ENCODE measurements at places on chromosomes 6 and 20. TPM values are rescaled to one million over a fixed set of nuclear protein-coding genes. Genes with fewer than 3 reads are reported as not detected.
A peak's percentile ranks its signal among the peaks of the same experiment; 100 is the strongest.

DNA sequence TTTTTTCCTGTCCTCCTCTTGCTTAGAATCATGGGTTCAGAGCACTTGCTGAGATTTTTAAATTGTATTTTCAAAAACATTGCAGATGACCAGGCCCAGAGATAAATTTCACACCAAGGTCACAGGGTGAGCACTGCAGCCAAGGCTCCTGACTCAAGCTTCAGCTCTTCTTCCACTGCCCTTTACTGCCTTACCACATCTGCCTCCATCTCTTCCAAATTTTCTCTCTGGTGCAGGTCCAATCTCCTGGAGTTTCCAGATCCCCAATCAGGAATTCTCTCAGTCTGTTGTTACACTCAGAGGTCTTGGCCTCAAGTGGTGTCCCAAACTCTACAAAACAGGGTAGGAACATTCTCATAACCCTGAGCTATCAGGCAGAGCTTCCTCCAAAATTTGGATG is 12.7 kb downstream of the SNAP25 start:
- H3K27ac ChIP-seq: no peak overlapping the region
- no peak overlapping the region for H3K4me3 ChIP-seq
- DNase-seq: no peak
- no peaks in the 10 kb centered on the region for H3K4me1 ChIP-seq
- peaks cover 23% of the 10 kb centered on the region for H3K27me3 ChIP-seq

GRCh38 chr6:156017838-156018237 is 562.2 kb upstream of the NOX3 start:
- no peaks in the 10 kb centered on the region for H3K4me1 ChIP-seq
- H3K4me3 ChIP-seq: no peak overlapping the region
- no peak overlapping the region for H3K27ac ChIP-seq
- DNase-seq: no peak
- H3K36me3 ChIP-seq: no peaks in the 10 kb centered on the region

GRCh38 chr20:10110151-10110550 is 75.4 kb downstream of the ANKEF1 start:
- no peak for DNase-seq
- no peak overlapping the region for H3K4me3 ChIP-seq
- peaks cover 2% of the 10 kb centered on the region for H3K27me3 ChIP-seq
- H3K4me1 ChIP-seq: no peaks in the 10 kb centered on the region
- H3K36me3 ChIP-seq: no peaks in the 10 kb centered on the region

DNA sequence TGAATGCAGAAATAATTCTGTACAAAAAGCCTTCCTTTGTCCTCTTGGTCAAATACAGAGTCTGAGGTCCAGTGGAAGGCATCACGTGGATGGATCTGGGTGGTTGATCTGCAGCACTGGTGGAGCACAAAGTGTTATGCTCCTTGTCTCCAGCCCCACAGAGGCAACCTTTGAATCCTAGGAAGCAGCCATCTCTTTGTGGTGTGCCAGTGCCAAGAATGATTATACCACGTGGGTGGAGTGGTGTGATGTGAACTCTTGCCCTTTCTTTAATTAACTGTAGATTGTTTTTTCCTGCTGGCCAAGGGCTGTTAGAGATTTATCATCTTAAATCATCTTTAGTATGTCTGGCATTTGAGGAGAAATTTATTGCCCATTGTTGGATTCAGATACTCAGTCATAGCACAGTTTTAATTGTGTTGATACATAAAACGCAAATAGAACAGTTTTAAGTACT is 31.1 kb downstream of the NCOA7 start:
- peaks cover 48% of the 10 kb centered on the region for H3K4me1 ChIP-seq
- no peaks in the 10 kb centered on the region for H3K27me3 ChIP-seq
- peaks cover 10% of the 10 kb centered on the region for H3K36me3 ChIP-seq
- no peak overlapping the region for H3K4me3 ChIP-seq
- H3K27ac ChIP-seq: peak overlapping the region; percentile 13

DNA sequence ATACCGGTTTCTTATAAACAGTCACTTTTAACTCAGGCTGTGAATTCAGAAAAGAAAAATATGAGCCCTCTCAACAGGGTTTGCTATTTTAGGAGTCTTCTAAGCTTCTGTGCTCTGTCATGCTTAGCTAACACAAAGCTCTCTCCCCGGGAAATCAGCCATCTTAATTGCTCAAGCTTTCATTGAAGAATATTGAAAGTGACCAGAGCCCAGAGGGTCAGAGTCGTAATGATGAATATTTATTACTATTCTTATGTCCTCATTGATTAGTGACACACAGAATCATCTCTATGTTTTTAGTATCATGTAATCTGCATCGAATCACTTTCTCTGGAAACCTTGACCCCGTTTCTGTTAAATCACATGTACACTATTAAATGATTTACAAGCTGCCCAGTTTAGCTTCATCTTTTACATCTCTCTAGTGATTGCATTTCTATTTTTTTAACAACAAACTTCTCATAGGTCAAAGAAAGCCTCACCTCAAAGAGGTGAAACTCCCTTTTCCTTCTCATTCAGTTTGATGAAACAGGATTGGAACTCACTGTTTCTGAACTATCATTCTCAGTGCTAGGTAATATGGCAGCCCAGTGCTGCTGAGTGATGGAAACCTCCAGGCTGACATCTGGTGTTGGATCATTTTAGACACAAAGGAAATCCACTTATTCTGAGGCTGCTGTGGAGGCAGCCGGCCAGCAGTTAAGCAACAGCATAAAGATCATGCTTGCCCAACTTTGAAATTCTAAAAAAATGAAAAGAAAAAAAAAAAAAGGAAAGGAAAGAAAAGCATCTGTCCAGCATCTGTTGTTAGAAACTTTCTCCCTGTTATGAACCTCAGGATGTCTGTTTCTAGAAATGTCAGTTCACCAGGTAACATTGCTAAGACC is 96.3 kb downstream of the RFPL4B start:
- H3K4me1 ChIP-seq: peaks cover 12% of the 10 kb centered on the region
- no peaks in the 10 kb centered on the region for H3K27me3 ChIP-seq
- H3K4me3 ChIP-seq: no peak overlapping the region

- H3K4me1 ChIP-seq: peaks cover 27% of the 10 kb centered on the region
- peaks cover 4% of the 10 kb centered on the region for H3K36me3 ChIP-seq
- H3K4me3 ChIP-seq: no peak overlapping the region
- DNase-seq: no peak
- no peaks in the 10 kb centered on the region for H3K27me3 ChIP-seq
- H3K27ac ChIP-seq: no peak overlapping the region
Observed at GRCh38 chr20:33521461-33521860, 31.6 kb downstream of the CBFA2T2 start.

DNA sequence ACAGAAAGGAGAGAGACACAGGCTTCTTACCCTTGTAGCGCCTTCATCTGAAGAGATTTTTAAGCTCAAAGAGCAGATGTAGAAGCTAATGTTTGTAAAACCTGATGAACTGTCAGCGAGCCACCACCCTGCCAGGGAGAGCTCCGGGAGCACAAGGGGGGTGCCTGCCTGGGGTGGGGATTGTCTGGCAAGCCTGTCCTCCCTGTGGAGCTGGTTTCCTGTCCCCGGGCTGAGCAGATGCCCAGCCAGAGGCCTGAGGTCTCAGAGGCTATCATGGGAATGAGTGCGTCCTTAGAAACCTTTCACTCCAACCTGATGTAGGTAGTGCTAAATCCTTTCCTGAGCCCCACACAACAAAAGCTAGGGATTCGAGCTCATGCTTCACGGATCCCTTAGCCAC is 41.9 kb upstream of the NR2E1 start:
- peaks cover 7% of the 10 kb centered on the region for H3K4me1 ChIP-seq
- H3K27me3 ChIP-seq: peaks cover 76% of the 10 kb centered on the region
- DNase-seq: no peak
- H3K27ac ChIP-seq: no peak overlapping the region

GRCh38 chr20:56463428-56463827 is 5.0 kb upstream of the RTF2 start:
- H3K27ac ChIP-seq: no peak overlapping the region
- DNase-seq: no peak

GRCh38 chr6:160931378-160932310 is 59.9 kb upstream of the MAP3K4 start:
- no peak for DNase-seq
- H3K27ac ChIP-seq: no peak overlapping the region
- H3K4me3 ChIP-seq: peak overlapping the region; percentile 51
- no peaks in the 10 kb centered on the region for H3K36me3 ChIP-seq
- H3K4me1 ChIP-seq: peaks cover 11% of the 10 kb centered on the region

GRCh38 chr6:41707565-41708200 is 27.7 kb downstream of the TFEB start:
- peaks cover 17% of the 10 kb centered on the region for H3K27me3 ChIP-seq
- no peak overlapping the region for H3K4me3 ChIP-seq
- DNase-seq: no peak
- no peak overlapping the region for H3K27ac ChIP-seq
- H3K36me3 ChIP-seq: no peaks in the 10 kb centered on the region
- no peaks in the 10 kb centered on the region for H3K4me1 ChIP-seq

DNA sequence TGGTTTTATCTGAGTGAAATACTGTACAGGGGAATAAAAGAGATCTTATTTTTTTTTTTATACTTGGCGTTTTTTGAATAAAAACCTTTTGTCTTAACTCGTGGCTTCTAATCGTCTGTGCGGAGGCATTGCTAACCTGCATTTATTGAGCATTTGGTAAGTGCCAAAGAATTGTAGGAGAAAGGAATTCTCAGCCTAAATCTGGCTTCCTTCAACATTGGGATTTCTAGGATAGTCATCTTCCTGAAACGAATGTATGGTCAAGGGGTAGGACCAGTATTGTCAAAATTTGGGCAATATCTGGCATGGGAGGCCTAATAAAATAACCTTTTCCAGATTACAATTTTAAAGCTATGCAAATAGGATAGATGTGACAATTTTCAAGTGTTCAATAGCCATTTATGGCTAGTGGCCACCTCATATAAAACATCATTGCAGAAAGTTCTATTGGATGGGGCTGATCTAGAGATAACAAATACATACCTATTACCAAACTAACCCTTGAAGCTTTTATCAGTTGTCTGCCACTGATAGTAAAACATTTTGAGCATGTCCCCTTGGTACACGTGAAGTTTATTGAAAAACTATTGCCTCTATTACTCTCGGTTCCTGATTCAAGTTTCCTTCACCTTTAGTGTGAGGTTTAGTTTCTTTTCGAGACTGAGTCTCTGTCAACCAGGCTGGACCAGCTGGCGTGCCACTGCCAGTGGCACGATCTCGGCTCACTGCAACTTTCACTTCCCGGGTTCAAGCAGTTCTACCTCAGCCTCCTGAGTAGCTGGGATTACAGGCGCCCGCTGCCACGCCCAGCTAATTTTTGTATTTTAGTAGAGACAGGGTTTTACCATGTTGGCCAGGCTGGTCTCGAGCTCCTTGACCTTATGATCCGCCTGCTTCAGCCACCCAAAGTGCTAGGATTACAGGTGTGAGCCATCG is 5.6 kb downstream of the PIM1 start:
- no peak overlapping the region for H3K27ac ChIP-seq
- H3K4me1 ChIP-seq: peaks cover 18% of the 10 kb centered on the region
- H3K4me3 ChIP-seq: no peak overlapping the region
- DNase-seq: no peak

- H3K27ac ChIP-seq: no peak overlapping the region
- no peak for DNase-seq
- H3K27me3 ChIP-seq: peaks cover 12% of the 10 kb centered on the region
- no peaks in the 10 kb centered on the region for H3K36me3 ChIP-seq
- no peak overlapping the region for H3K4me3 ChIP-seq
Observed at GRCh38 chr6:168596344-168596743, 155.4 kb downstream of the SMOC2 start.

DNA sequence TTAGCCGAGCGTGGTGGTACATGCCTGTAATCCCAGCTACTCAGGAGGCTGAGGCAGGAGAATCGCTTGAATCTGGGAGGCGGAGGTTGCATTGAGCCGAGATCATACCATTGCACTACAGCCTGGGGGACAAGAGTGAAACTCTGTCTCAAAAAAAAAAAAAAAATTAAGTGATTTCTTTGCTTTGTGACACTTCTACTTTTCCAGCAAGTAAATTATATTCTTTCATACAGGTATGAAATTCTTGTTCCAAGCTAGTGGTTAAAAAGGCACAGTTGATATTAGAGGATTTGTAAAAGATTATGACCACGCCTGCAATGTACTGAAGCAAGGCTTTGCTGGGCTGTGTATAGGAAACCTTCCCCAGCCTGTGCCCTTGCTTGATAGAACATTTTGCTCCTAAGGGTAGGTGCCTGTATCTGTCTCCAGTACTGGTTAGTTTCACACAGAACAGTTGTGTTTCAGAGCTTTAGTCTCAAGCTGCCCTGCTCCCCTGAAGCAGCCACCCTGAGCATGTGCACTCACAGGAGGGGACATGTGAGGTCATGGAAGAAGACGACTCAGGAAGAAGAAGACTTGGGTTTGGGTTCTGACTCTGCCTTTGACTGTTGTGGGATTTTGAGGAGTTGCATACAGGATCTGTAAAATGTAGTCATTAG is 10.2 kb downstream of the PTPN1 start:
- H3K27me3 ChIP-seq: no peaks in the 10 kb centered on the region
- H3K4me3 ChIP-seq: no peak overlapping the region
- H3K36me3 ChIP-seq: peaks cover 3% of the 10 kb centered on the region
- H3K4me1 ChIP-seq: peaks cover 20% of the 10 kb centered on the region

DNA sequence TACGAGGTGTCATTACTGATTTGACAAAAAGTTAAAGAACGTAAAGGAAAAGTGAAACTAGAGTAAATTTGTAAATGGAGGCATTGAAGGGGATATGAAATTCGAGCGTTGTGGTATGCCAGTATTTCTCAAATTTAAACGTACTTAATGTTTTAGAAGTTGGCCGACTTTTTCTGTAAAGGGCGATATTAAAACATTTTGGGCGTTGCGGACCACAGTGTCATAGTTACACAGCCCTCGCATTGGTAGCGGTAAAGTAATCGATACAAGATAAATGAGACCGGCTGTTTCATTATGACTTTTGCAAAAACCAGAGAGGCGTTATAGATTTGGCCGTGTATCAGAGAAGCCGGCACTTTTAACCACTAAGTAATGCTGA is 39.6 kb downstream of the OR2B2 start:
- no peaks in the 10 kb centered on the region for H3K27me3 ChIP-seq
- H3K4me1 ChIP-seq: peaks cover 32% of the 10 kb centered on the region
- H3K27ac ChIP-seq: peak overlapping the region; percentile 99

DNA sequence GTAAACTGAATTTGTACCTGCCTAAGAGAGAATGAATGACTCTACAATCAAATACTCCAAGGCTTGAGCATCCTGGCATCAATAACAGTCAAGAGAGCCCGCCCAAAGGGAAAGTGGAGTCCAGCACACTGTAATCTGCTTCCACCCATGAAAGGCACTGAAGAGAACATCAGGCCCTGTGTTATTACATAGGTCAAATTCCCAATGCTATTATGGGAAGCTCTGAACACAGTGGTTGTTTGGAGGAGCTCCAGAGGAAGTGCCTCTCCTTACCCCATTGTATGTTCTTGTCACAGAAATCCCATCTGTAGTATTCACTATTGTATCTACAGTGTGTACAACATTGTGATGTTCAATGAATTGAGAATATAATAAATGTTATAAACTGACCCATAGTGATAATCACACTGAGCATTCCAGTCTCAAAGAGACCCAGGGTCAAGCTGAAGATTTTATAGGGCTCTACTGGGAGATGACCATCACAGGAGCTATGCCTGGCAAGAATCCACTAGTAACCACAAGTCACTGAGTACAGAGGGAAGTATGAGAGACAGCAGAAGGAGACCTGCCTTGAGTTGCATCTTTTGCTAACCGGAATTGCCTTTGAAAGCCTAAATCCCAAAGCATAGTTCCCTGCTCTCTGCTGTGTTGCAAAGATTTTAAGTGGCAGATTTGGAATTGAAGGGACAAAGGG is 446.7 kb downstream of the GJA1 start:
- H3K27ac ChIP-seq: no peak overlapping the region
- H3K36me3 ChIP-seq: no peaks in the 10 kb centered on the region
- H3K4me3 ChIP-seq: no peak overlapping the region
- H3K4me1 ChIP-seq: peaks cover 26% of the 10 kb centered on the region
- DNase-seq: no peak
- H3K27me3 ChIP-seq: no peaks in the 10 kb centered on the region

SLC17A1 gene
- not detected for total RNA-seq

PSMB1 gene
- 140 TPM for total RNA-seq

ULBP2 gene
- total RNA-seq: 0.23 TPM

TPD52L1 gene
- 209 TPM for total RNA-seq

STX11 gene
- 4.9 TPM for total RNA-seq

All from mesothelial cell of epicardium (in vitro differentiated cells).